ENCODE measurements at places on chromosomes 3 and 15.
A peak's percentile ranks its signal among the peaks of the same experiment; 100 is the strongest.

DNA sequence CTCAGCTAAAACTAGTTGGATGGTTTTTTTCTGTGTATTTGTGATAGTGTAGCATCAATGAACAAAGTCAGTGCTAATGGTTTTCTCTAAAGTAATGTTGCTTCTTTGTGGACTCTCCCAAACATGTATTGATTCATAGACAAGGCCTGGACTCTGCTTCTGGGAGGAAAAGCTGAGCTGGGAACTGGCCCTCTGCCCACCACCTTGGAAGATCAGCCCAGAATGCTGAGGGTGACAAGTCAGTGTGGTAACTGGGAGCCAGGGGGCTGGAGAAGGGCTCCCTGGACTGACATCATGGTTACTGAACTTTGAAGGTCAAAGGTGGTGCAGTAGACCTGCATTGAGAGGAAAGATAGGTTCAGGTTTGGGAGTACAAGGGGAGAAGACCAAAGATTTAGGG, 3.0 kb downstream of the ARHGAP31 start:
- DNase-seq: no peak

DNA sequence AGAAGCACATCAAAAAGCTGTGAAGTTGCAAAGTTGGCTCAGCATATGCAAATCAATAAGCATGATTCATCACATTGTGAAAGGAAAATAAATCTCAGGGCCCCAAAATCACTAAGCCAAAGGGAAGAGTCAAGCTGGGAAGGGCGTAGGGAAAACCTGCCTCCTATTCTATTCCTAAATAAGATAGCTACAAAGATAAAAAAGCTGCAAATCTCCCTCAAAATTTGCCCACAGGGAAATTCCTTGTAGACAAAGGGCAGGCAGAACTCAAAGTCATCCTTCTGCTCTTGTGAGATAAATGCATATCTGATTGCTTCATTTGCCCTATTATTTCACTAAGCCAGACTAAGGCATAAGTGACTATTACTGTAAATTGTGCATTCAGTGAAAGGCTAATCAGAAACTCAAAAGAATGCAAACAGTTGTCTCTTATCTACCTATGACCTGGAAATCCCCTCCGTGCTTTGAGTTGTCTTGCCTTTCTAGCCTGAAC, 30.5 kb upstream of the CCNL1 start:
- no peak for DNase-seq

DNA sequence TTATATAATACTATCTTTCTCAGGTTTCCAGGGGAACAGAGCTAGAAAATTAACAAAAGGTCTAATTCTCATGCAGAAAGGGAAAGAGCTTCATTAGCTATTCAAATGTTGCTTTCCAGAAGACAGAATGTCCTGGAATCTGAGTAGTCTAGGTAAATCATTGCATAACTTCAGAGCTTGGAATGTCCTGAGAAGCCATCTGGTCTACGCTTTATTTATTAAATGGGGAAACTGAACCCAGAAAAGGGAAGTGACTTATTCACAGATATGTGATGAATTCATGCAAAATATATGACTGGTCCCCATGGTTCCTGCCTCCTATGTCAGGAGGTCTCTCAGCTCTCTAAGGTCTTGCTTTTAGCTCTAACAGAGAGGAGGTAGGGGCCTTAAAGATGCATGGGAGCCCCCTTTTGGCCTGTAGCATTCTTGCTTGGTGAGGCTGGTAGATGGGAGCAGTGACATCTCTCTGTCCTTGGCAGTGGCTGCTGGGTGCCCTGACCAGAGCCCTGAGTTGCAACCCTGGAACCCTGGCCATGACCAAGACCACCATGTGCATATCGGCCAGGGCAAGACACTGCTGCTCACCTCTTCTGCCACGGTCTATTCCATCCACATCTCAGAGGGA, 99.2 kb downstream of the CEMIP start:
- DNase-seq: no peak

DNA sequence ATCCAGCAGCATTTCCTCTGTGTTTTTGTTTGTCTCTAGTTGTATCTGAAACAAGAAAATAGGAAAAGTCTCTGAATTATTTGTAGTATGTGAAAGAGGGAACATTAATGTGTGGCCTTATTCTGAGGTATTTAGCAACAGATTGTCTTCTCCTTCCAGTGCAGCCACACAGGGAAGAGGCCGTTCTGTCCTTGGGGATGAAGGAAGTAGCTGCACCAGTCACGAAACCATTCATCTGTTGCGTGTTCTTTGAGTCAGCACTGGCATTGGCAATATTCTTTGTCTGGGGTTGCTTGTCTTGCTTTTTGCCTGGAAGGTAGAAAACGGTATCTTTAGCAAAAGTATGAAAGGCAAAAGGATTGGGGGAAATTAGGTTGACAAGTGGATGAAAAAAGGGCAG, 91.6 kb downstream of the CDIN1 start:
- no peak for DNase-seq

DNA sequence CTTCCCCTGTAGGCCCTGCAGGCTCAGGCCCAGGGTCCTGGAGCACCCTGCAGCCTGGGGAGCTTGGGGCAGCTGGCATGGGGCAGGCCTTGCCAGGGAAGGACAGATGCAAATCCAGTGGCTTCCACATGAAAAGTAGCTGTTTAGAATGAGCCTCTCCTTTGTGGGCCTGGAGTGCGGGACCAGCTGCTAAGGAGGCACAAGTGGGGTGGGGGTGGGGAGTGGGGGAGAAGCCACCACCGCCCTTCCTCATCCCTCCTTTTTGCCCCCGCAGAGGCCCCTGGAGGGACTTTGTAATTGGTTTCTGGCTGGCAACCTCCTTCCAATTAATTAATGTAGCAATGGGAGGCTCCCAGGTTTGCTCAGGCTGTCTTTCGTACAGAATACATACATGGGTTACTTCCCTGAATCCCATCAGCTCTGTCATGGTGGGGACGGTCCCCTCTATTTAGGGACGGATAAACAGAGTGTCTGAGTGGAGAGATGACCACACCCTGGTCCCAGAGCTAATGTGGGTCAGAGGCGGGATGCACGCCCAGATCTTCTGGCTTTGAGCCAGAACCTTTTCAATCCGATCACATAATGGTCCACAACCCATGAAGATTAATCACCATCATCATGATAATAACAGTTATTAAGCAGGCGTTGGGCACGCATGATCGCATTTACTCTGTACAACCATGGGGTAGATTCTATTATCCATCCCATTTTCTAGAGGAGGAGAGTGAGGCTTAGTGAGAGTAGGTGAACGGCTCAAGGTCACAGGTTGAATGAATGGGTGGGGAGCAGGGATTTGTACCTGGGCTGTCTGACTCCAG, 6.2 kb downstream of the CORO2B start:
- DNase-seq: peak; percentile 67

- DNase-seq: no peak
These were observed 280.4 kb downstream of the RAP2B start for GRCh38 chr3:153442386-153442785.

- DNase-seq: peak; percentile 65
These were observed 260.3 kb upstream of the TPM1 start for GRCh38 chr15:62782071-62782841.

GRCh38 chr15:65902373-65902772, 33.1 kb downstream of the RAB11A start:
- no peak for DNase-seq

GRCh38 chr3:186317478-186317877, 44.6 kb downstream of the DGKG start:
- no peak for DNase-seq

DNA sequence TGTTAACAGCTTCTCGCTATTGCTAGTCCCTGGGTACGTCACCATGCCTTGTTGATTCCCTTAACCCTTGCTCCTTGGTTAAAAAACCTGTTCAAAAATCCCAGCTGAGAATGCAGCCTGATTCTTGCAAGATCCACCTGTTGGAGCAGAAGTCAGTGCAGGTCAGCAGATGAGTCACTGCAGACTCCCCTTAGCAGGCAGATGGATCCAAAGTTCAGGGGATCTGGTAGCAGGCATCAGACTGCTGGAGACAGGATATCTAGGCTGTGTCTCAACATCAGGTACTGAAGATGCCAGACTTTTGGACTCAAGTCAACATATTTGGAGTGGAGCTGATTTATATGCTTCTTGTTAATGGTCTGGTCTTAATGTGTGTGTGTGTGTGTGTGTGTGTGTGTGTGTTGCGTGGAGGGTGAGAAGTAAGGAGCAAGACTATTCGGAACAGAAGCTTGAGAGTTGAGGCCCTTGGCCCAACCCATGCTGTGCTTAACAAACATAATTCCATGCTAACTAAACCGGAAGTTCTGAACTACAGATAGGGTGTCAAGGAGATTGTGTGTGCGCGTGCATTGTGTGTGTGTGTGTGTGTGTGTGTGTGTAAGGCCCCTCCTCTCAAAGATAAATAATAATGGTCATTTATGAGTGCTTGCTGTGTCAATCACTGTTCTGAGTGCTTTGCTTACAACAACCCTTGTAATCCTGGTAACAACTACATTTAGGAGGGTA, 1.0 kb upstream of the C3orf52 start:
- no peak for DNase-seq

DNA sequence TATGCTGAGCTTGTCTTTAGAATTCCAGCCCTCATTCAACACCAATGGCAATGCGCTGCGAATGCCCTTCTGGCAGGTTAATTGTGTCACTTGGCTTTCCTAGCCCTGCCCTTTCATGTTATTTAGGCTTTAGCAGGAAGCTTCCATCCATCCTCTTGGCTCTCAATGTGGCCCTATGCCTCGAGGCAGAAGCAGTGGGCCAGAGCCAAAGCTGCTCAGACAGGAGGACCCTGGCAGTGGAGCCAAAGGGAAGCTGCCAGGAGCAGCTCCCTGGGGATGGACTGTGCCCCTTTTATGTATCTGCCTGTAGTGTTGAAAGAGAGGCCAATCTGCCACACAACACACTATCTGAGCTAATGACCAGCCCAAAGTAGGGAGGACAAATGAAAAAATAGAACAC, 376.4 kb downstream of the CTNNB1 start:
- DNase-seq: no peak

DNA sequence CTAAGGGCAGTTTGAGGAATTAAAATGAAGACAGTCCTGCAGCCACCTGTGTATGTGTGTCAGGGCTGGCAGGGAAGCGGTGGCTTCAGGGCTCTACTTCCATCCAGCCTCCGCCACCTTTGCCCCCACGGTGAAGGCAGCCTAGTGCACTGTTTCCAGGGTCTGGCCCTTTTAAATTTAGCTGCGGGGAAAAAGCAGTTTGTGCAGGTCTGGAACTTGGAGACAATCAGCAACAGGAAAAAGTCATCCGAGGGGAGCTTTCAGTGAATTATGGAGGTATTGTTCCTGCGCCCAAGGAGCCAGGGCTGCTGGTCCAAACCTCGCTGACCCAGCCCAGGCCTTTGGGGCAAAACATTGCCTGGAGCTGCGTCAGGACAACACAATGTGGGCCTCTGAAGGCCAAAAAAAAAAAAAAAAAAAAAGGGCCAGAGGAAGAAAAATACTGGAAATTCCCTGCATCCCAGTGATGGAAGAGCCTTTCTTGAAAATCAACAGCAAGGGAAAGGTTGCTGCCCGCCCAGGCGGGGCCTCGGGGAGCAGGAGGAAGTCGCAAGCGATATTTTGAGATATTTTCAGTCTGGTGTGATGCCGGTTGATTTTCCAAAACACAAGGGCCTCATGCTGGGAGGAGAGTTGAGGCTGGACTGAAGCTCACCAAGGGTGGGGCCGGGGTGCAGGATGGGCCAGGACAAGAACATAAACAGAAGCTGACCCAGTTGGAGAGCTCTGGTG, 25.5 kb upstream of the FGD5 start:
- DNase-seq: no peak

- DNase-seq: no peak
These were observed 144.6 kb downstream of the SHOX2 start for GRCh38 chr3:157961665-157962064.

GRCh38 chr3:175005881-175006280, 146.7 kb downstream of the NAALADL2 start:
- DNase-seq: no peak

GRCh38 chr3:57141719-57142410, 23.3 kb downstream of the IL17RD start:
- DNase-seq: no peak

GRCh38 chr15:65095747-65096104, 19.2 kb downstream of the KBTBD13 start:
- DNase-seq: no peak

- DNase-seq: no peak
These were observed 54.3 kb downstream of the OXNAD1 start for GRCh38 chr3:16319307-16319706.

DNA sequence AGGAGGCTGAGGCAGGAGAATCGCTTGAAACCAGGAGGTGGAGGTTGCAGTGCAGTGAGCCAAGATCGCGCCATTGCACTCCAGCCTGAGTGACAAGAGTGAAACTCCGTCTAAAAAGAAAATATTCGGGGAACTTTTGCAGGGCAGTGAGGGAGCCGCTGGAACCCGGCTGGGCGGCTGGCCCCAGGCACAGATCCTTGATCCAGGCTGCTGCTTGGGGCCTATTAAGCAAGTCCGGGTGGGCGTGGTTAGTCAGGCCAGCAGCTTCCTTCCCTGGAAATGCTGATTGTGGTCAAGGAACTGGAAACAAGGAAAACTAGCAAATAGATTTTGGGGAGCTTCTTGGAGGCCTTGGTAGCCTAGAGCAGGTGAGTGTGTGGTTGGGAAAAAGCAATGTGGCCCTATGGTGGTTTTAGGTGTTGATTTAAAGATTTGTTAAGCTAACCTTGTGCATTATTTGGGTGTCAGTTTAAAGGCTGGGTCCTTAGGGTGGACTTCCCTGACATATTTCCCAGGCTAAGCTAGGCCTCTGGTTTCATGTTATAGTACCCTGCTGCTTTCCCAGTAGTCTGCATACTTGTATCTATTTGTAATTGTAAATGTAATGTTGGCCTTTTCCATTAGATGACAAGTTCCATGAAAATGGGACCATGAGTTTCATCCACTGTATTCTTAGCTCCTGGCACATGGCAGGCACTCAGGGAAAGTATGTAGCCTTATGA, 17.7 kb upstream of the SNX22 start:
- no peak for DNase-seq

- DNase-seq: no peak
These were observed 186.6 kb downstream of the RAP2B start for GRCh38 chr3:153348457-153349107.

- DNase-seq: no peak
These were observed 174.1 kb upstream of the SLCO3A1 start for GRCh38 chr15:91679447-91679846.

- no peak for DNase-seq
These were observed 19.5 kb upstream of the CDCP1 start for GRCh38 chr3:45165497-45166283.

All from D341Med (cell line).